Activated T-helper 17 cell treated with anti-CD3 and anti-CD28 coated beads, Interleukin-2, amount 50 U/mL, for 72 hours (primary cell): ENCODE measurements at places on chromosomes 7 and 10. TPM values are rescaled to one million over a fixed set of nuclear protein-coding genes. Genes with fewer than 3 reads are reported as not detected.
A peak's percentile ranks its signal among the peaks of the same experiment; 100 is the strongest.

- no peak overlapping the region for H3K27ac ChIP-seq
- no peaks in the 10 kb centered on the region for H3K27me3 ChIP-seq
- H3K36me3 ChIP-seq, result no peaks in the 10 kb centered on the region
- no peak for ATAC-seq
- H3K4me3 ChIP-seq, result no peak overlapping the region
Measured at GRCh38 chr7:22997871-22998518, 15.9 kb downstream of the HYCC1 start.

AUTS2 gene
- total RNA-seq, result 20.1 TPM

DNA sequence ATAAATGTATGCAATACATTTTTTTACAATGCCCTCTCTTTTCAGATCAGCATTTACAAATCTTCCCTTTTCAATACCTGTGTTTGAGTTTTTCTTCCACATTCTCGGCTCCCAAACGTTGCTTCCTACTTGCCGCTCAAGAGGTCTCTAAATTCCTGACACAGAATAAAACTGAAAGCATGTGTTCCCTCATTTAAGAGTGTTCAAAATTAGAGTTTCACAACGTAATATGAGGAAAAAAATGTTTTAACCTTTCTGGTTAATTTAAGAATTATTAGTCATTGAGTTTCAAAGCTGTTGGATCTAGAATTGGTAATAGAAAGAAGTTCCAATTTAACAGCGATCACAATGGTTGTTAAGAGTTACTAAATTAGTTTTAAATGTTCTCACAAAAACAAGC lies 100.4 kb downstream of the ARID5B start:
- peak overlapping the region; percentile 66 for H3K4me3 ChIP-seq
- ATAC-seq, result peak; percentile 77

DNA sequence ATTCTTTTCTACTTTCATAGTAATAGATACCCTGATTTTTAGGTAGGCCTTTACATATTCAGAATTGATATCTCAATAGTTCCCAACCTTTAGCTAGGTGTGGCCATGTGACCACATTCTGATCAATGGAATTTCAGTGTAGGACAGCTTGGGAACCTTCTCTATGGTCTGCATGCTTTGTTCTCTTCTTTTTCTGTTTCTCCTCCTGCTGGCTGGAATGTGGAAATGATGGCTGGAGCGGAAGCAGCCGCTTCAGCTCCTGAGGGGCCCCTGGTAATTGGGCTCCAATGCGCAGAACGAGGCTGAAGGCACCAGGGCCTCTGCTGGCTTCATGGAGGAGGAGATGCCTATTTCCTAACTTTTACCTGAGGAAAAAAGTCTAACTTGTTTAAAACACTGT lies 152.6 kb downstream of the ZMYND11 start:
- ATAC-seq, result no peak
- no peak overlapping the region for H3K4me3 ChIP-seq
- no peak overlapping the region for H3K27ac ChIP-seq
- H3K27me3 ChIP-seq, result no peaks in the 10 kb centered on the region

DNA sequence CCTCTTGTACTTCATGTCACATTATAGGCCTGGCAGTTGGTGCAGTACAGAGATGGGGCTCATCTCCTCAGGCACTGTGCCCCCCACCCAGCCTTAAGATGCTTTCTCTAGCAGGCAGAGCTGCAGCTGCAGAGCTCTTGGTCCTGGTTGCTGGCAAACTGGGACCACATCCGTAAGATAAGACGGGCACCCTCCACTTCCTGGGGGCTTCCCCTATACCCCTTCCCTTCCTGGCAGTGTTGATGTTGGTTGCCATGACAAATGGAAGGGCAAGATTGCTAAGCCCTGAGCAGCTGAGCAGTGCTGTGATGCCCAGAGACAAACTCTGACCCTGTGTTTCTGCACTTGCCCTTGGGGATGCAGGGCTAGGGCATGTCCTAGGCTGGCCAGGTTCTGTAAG lies 103.4 kb upstream of the ANLN start:
- peak; percentile 68 for ATAC-seq
- H3K4me1 ChIP-seq, result peaks cover 39% of the 10 kb centered on the region
- peak overlapping the region; percentile 99 for H3K27ac ChIP-seq
- H3K4me3 ChIP-seq, result peak overlapping the region; percentile 86
- no peaks in the 10 kb centered on the region for H3K27me3 ChIP-seq
- no peaks in the 10 kb centered on the region for H3K36me3 ChIP-seq

GRCh38 chr7:21142081-21142480 lies 285.8 kb upstream of the SP4 start:
- no peaks in the 10 kb centered on the region for H3K4me1 ChIP-seq
- no peak overlapping the region for H3K27ac ChIP-seq
- no peaks in the 10 kb centered on the region for H3K36me3 ChIP-seq
- H3K27me3 ChIP-seq, result peaks cover 18% of the 10 kb centered on the region
- no peak overlapping the region for H3K4me3 ChIP-seq
- ATAC-seq, result no peak

DNA sequence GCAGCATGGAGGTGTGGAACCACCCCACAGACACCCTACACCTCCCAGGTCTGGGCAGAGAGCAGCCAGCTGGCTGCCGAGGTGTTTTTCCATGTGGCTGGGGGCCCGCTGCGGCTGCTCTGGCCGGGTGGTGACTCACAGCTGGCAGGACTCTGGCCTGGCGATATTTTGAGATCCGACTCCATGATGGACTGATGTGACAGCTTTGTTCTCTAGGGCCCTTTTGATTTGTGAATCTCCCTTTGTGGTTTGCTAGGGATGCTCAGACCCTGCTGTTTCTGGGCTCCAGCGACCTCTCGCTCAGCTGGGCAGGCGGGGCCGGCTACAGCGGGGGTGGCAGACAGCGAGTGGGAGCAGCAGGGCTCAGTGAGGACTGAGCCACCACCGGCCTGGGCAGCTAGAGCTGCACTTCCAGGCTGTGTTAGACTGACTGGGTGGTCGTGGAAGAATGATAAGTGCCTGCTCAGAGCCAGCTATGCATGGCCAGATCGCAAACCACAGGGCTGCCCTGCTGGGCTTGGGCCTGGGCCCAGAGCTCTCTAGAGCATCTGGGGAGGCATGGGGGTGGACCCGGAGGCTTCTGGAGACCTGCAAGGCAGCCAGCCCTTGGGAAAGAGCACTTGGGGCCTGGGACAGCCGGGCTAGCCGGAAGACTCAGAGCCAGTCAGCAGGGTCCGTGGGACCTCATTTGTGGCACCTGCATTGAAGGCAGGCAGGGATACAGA lies 46.2 kb upstream of the GDF10 start:
- no peaks in the 10 kb centered on the region for H3K27me3 ChIP-seq
- no peak overlapping the region for H3K4me3 ChIP-seq
- H3K27ac ChIP-seq, result no peak overlapping the region
- ATAC-seq, result no peak

- H3K4me1 ChIP-seq, result no peaks in the 10 kb centered on the region
- H3K36me3 ChIP-seq, result no peaks in the 10 kb centered on the region
- H3K27me3 ChIP-seq, result no peaks in the 10 kb centered on the region
- no peak overlapping the region for H3K27ac ChIP-seq
- H3K4me3 ChIP-seq, result no peak overlapping the region
- no peak for ATAC-seq
Measured at GRCh38 chr7:79471283-79471682, 17.8 kb upstream of the MAGI2 start.

GRCh38 chr7:19107081-19107355 lies 10.4 kb downstream of the TWIST1 start:
- no peak for ATAC-seq
- no peak overlapping the region for H3K27ac ChIP-seq
- no peak overlapping the region for H3K4me3 ChIP-seq
- H3K27me3 ChIP-seq, result peaks cover 64% of the 10 kb centered on the region
